Tibial nerve (tissue), 4 donors: ENCODE measurements at places on chromosomes 11 and 22.

- DNase-seq: no peak
These were observed 10.7 kb downstream of the SMIM38 start for GRCh38 chr11:69166218-69167115.

DNA sequence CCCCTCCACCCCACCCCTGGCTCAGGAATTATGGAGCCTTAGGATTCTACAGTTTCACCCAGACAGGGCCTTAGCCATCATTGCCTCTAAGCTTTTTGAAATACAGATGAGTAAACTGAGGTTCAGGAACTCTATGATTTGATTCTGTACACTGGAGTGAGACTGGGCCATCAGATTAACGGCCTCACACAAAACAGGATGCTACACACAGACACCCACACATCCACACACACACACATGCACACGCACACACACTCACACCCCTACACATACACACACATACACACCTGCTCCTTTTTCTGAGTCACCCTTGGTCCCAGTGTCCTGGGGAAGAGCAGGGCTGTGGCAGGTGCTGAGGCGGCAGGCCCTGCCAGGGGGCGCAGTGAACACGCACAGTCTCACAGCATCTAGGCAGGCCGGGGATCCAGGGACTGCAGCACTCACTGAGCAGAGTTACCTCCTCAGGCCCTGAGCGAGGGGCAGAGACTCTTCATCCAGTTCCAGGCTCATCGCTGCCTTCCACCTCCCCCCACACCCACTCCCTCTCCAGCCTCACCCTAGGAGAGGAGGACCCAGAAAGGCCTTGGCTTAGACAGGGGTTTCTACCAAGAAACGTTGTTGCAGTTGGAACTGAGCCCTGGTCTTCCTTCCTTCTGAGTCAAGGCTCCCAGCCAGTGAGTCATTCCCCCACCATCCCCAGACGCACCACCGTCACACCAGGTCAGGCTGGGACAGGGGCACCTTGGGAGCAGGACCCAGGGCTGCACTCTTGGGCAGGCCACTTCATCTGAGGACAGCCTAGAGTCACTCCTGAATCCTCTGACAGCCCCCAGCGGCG is 89.8 kb upstream of the PARVA start:
- peak; percentile 60 for DNase-seq

GRCh38 chr11:34302046-34302921 is 55.5 kb downstream of the ABTB2 start:
- no peak for DNase-seq

DNA sequence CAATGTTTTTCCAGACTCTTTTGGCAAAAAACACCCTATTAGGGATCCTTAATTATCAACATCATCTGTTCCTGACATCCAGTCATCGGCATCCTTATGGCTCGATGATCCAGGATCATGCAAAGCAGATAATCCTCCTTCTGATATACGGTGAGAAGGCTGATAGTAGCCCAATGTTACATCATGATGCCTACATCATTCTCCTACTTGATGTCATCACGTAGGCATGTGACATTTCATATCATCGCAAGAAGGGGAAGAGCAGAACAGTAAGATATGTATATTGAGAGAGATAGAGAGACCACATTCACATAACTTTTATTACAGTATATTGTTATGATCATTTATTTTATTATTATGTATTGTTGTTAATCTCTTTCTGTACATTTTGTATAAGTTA is 168.6 kb downstream of the ADAMTS15 start:
- DNase-seq: no peak

GRCh38 chr11:28835790-28836189 is 727.6 kb downstream of the METTL15 start:
- no peak for DNase-seq
